ENCODE measurements at places on chromosomes 4 and X.
A peak's percentile ranks its signal among the peaks of the same experiment; 100 is the strongest.

- DNase-seq = no peak
Measured at GRCh38 chr4:173146456-173146855, 22.2 kb upstream of the GALNT7 start.

DNA sequence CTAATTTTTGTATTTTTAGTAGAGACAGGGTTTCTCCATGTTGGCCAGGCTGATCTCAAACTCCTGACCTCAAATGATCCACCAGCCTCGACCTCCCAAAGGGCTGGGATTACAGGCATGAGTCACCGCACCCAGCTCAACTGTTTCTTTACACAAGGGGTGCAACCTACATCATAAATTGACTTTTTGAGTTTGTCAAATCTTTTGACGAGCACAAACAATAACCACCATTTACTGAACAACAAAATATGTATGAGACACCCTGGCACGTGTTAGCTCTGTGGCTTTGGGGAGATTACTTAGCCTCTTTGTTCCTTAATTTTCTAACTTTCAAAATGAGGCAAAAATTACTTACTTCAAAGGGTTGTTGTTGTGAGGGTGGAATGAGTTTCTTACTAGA lies 23.5 kb upstream of the SLC34A2 start:
- DNase-seq = no peak

DNA sequence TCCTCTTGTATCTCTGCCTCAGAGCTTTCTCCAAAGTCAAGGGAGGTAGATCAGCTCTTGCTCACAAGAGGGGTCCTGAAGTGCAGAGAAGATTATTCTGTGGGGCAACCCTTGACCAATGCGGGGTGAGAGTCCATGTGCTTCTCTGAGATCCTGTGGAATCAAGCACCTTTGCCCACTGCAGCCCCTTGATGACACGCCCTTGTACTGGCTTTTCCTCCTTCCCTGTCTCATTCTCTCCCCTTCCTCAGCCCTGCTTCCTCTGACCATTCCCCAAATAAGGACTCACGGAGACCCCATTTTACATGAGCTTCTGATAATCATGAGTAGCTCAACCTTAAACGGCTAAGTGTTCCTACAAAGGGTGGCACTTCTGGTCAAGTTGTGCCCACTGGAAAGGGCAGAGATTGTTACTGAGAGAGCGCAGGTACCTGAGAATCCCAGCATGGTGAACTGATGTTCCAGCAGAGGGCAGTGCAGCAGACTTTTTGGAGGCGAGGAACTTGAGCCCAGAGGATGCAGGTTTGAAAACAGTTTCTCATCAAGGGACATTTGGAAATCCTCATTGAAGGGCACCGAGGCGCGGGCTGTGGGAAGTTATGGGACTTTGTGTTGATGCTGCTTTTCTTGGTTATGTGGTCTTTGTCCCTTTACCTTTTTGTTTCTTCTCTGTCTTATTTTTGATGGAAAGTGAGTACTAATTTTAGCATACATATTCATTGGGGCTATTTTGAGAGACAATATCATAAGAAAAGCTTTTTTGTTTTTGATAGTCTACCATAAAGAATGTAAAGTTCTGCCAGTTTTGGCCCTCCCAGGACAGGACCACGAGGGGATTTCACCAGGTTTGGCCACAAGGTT lies 201.3 kb downstream of the RBM46 start:
- peak; percentile 19 for DNase-seq

GRCh38 chrX:71928856-71929255 lies 18.2 kb downstream of the NHSL2 start:
- no peak for DNase-seq

GRCh38 chr4:155789391-155789790 lies 30.6 kb downstream of the GUCY1B1 start:
- no peak for DNase-seq

Measured in uterus (tissue), 4 donors.